KBM-7 (cell line): ENCODE measurements at places on chromosomes 5 and 9.

DNA sequence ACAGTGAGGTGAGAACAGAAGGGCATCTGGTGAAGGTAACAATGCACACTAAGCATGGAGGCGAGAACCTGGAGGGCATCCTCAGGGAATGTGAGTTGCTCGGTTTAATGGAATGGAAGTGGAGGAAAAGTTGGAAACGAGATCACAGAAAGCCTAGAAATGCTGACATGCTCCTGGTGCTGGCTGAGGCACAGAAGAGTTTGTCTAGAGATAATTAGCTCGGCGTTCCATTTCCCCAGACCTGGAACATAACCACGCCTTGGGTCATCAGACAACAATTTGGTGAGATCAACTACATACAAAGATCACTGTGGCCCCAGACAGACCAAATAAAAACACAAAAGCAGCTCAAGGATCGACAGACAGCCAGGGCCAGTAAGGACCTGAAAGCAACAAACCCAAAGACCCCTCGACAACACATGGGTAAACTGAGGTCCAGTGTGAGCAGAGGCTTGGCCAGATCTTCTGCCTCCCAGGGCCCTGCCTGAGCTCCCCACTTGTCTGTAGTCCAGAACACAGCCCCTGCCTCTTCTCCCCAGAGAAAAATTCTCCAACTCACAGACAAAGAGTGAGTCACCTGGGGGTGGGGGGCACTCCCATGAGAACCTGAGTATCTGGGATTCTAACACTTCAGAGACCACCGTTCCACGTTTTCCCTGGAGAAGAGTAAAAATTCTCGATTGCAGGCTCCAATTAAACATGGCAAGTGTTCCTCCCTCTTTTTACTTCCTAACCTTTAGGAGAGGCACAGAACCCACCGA, 52.5 kb downstream of the SHB start:
- DNase-seq: no peak

DNA sequence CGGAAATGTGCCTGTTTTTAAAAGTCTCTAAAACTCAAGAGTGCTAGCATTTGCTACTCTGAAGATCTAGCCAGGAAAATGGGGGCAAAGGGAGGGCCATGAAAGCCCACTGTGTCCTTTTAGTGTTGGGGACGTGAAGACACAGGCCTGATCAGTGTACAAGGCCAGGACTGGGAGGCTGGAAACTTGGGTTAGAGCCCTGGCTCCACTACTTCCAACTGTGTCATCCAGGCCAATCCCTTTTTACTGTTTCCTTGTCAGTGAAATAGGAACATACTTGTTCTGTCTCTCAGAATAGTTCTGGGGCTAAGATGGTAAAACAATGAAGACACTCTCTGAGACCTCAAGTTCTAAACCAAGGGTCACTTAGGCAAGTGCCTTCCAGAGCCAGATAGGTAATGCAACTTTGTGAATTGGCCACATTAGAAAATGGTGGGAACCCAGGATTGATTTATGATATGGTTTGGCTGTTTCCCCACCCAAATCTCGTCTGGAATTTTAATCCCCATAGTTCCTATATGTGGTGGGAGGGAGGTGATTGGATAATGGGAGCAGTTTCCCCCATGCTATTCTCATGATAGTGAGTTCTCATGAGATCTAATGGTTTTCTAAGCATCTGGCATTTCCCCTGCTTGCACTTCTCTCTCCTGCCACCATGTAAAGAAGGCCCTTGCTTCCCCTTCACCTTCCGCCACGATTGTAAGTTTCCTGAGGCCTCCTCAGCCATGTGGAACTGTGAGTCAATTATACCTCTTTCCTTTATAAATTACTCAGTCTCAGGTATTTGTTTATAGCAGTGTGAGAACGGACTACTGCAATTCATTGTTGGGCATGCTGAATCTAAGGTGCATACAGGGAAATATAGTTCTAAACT, 30.4 kb upstream of the B4GALT1 start:
- no peak for DNase-seq

DNA sequence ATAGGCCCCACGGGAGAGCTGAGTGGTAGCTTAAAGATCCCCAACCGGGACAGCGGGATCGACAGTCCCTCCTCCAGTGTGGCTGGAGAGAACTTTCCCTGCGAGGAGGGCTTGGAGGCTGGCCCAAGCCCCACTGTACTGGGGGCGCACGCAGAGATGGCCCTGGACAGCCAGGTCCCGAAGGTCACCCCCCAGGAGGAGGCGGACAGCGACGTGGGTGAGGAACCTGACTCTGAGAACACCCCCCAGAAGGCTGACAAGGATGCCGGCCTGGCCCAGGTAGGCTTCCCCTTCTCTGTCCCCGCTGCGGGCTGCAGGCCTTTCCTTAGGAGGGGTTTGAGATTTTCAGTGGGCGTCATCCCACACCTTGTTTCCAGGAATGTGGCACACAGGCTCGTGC, 29.1 kb downstream of the FGD3 start:
- DNase-seq: no peak

- DNase-seq: no peak
These were observed 242.1 kb downstream of the HCN1 start for GRCh38 chr5:45454114-45454513.

DNA sequence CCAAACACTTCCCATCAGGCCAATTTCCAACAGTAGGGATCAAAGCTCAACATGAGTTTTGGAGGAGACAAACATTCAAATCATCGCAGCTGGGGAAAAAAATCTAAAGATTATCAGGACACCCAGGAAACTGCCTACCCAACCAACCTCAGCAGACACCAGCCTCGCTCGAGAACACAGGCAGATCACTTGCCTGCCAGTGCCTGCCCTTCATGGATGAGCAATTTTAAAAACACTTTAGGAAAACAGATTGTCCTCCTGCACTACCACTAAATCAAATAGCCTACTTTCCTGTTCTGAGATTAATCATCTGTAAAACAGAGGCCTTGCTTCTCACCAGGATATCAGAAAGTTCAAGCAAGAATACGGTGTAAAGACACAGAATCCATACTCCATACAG, 14.7 kb upstream of the TMEM174 start:
- DNase-seq: no peak

GRCh38 chr5:76153271-76153670, 70.1 kb downstream of the SV2C start:
- no peak for DNase-seq

DNA sequence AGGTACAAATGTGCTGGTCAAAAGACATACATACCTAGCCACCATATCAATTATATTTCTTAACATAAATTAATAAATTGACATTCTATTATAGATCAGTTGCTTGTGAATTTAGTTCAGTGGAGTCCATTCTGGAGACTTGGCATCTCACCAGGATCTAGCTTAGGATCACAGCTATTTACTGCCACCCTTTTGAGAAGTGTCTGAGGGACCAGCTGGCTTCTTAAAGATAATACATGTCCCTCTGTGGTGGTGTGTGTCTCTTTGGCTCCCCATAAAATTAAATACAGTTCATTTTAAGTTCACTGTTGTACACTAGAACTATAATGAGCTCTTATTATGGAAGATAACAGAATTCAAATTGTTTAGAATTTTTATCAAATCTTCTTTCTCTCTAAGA, 290.7 kb downstream of the PRELID2 start:
- no peak for DNase-seq

DNA sequence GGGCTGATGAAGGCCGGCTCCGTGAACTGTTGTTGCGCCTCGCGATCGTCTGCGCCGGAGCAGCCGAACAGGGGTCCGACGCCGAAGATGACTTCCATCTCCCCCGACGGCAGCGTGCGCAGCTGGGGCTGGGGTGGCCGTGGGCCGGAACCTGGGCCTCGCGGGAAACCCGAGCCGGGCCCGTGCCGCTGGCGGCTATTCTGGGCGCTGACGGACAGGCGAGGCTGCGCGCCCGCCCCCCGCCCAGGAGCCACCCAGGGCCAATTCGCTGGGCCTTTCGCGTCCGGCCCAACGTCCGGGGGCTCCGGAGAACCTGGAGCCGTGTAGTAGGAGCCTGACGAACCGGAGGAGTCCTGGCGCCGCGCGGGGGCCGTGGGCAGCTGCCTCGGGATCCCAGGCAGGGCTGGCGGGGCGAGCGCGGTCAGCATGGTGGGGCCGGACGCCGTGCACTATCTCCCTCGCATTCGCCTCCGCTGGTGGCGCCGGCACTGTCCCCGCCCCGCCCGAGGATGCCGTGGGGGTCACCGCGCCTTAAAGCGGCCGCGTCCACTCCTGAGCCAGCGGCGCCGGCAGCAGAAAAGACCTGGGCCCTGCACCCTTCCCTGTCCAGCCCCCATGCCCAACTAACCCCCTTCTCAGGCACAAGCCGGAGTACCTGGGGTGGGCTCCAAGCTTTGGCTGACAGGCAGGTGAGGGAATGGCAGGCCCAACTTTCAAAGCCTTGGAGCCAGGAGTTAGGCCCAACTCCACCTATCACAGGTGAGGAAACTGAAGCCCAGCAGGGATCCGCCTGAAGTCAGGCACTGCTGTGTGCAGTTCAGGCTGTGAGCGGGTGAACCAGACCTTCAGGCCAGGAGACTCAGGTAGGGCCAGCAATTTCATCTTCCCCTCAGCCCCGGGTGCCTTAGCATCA, at the start of gene PROB1:
Gene PROB1 (minus strand): TSS at position 451 of the 913 bp plus-strand sequence. CDS start 23 bp downstream, at position 428.
- no peak for DNase-seq

GRCh38 chr9:89751079-89751825, 146.4 kb downstream of the GADD45G start:
- DNase-seq: no peak
